ENCODE measurements at places on chromosomes 11 and 22.

GRCh38 chr11:1845561-1846452 lies 7.0 kb downstream of the TNNI2 start:
- no peak for DNase-seq

DNA sequence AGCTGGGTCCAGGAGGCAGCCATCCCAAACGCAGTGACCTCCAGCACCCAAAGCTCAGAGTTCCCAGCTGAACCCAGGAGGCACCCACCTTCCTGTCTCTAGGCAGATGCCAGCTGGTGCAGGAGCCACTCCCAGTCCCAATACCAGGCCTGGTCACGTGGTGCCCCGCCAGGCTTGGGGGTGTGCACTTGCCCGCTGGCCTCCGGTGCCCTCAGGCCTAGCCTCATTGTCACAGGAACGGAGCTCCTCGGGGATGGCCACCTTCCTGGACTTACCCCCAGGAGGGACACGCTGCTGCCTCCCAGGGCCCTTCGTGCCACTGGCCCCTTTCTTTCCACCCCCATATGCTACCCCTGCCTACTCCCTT lies 4.6 kb downstream of the BID start:
- DNase-seq = no peak

- DNase-seq = peak; percentile 22
Measured at GRCh38 chr11:12800032-12800671, 125.9 kb downstream of the TEAD1 start.

- DNase-seq = no peak
Measured at GRCh38 chr11:110481523-110481922, 51.8 kb downstream of the FDX1 start.

- no peak for DNase-seq
Measured at GRCh38 chr11:70002433-70002832, 75.7 kb upstream of the ANO1 start.

DNA sequence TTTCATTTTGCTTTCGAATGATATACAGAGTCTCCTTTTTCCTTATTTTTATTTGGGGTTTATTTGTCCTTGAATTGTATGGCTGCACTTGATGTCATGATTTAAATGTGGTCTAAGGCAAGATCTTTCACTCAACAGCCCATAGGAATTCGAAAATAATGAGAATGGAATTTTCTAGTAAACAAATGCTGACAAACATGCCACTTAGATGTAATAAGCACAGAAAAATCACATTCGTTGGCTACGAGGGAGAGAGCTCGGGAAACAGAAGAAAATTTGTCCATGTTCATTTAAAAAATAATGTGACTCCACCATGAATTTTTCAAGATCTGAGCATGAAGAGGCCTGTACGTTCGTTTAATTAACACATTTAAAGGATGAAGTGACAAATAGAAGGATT lies 73.0 kb downstream of the BLID start:
- DNase-seq = no peak

GRCh38 chr22:34070051-34070450 lies 149.8 kb upstream of the LARGE1 start:
- DNase-seq = no peak

DNA sequence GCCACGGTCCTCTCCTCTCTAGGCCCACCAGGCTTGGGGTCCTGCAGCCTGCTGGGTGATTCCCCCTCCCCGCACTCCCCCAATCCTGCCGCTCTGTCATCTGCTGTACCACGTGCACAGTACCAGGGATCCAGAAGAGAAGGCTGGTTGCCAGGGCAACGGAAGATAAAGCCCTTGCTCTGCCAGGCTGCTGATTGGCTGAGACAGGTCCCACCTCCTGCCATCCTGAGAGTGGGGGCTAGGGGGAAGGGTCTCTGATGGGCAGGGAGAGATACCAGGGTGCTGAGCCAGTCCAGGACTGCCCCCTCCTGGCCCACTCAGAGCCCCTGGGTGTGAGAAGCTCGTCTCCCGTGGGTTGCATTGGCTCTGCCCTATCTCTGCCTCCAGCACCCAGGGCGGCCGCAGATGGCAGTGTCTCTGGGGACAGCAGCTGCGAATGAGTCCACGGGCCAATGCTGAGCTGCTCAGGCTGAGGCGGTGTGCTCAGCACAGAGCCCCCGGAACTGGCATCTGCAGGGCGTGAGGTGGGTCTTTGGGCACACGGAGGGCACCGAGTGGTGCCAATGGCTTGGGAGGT lies at the start of gene SMIM45:
TSS of gene SMIM45 (plus strand) at position 253 of the 577 bp plus-strand sequence.
- peak; percentile 64 for DNase-seq

Data from amygdala (tissue), 56 donors.